Inflammatory macrophage treated with lipopolysaccharide for 4 hours (primary cell): ENCODE measurements at places on chromosomes 3 and 15.

DNA sequence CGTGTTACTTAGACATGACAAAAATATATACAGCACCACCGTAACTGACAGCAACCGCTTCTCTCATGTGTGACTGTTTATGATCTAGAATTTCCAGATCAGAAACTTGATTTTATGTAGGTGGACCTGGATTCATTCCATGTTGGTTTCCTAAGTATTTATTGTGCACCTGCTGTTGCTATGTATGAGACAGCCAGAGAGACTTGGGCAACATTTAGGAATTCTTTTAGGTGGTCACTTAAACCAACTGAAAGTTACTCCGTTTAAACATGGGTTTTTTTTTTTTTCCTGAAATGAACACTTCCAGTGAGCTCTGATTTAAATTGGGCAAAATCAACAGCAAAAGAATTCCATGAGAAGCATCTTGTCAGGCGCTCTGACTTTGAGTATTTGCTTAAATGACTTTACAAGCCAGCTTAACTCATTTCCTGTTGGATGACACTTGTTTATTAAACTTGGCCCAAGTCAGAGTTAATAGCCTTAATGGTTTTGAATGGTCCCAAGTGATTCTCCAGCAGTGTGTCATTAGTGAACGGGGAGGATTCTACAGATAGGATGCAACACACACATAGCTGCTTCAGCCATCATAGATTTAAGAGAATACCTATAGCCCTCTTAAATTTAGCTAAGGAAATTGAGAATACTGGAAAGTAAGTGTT is 31.8 kb downstream of the MITF start:
- no peak for DNase-seq

DNA sequence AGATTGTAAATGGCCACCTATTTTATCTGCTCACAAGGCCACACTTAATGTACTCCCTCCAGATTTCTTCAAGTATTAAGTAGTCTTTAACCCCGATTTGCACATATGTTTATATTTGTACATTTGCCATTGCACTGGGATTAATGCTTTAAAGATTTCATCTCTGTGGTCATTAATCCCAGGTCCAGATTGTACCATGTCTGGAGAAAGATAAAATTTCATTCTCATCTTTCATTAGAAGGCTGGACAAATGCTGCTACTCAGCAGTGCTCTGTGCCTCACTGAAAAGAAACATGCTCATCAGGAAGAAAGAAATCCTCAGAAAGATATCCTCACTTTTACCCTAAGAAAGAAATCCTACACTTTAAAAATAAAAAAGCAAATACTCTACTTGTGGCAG is 62.5 kb upstream of the LRRC3B start:
- DNase-seq, result no peak

DNA sequence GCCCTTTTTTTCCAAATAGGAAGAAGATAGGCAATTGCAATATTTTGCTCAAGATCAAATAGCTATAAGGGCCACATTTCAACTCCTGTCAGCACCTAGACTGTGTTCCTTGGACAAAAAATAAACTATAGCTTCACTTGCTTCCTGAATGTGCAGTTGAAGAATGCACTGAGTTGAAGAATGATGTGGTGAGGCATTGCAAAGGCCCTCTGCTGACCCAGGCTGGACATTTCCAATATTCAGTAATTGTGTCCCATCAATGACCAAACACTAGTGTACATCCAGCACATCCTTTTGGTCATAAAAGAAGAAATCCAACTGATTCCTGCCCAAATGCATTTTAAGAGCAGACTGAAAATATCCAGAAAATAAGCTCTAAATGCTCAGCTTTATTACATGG is 424.8 kb upstream of the TGFBR2 start:
- DNase-seq, result peak; percentile 18

- peak; percentile 23 for DNase-seq
Measured at GRCh38 chr15:40940296-40940801, 11.2 kb downstream of the DLL4 start.

- DNase-seq, result no peak
Measured at GRCh38 chr3:56748663-56749231, 53.0 kb downstream of the ARHGEF3 start.

DNA sequence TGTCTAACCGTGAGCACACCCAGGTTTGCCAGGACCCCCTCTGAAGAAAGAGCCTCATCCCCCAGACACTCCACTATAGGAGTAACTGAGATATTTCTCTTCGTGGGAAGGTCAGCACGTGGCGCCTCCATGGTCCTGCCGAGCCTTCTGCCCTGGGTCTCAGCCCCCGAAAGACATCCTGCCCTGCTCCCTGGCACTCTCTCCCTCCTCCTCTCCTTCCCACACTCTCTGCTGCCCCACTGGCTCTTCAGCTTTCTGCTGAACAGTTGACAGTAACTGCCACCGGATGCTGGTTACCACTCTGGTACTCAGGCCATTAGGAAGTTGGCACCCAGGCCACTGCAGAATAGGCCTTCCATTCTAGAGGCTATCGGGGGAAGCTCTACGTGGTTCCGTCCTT is 185.2 kb downstream of the UACA start:
- no peak for DNase-seq

DNA sequence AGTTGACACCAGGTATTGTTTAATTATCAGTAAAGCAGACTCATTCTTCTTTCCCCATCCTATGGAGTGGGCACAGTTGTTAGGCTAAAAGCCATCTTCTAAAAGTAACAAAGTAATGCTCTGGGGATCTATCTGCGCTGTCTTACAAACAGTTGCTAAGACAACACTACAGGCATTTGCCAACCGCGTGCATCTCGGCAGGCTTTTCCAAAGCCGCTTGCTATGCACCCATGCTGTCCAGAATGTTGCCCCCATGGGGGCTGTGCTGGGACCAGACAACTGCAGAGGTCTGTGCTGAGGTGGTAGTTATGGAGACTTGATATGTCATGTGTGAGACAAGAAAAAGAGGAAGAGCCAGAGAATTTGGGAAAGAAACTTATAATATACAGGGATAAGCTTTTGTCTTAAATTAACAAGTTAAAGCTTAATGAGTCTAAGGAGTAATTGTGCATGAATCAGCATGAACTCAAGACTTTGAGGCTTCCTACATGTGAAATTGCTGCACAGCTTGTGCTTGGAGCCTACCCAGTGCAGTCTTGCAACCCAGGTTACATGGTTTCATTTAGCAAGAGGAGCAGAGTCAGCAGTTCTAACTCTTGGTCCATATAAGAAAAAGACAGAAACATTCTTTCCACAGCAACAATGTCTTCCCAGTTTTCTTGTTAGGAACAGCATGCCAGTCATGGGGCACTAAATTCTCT is 38.9 kb upstream of the DCLK3 start:
- no peak for DNase-seq

DNA sequence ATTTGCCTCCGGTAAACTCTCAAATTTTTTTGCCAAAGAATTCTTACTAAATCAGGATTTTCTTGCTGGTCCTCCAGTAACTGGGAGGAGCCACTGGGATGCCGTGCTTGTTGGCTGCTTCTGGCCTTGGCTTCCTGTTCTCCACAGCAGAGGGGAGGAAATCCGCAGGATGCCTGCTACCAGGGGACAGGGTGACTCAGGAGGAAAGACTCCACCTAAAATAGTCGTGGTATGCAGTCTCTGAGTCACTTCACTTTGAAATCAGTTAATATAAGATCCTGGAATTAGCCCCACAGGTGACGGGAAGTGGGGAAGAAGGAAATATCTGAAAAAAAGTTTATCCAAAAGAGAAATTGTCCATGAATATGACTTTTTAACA is 6.5 kb upstream of the TM4SF18 start:
- DNase-seq, result peak; percentile 29

DNA sequence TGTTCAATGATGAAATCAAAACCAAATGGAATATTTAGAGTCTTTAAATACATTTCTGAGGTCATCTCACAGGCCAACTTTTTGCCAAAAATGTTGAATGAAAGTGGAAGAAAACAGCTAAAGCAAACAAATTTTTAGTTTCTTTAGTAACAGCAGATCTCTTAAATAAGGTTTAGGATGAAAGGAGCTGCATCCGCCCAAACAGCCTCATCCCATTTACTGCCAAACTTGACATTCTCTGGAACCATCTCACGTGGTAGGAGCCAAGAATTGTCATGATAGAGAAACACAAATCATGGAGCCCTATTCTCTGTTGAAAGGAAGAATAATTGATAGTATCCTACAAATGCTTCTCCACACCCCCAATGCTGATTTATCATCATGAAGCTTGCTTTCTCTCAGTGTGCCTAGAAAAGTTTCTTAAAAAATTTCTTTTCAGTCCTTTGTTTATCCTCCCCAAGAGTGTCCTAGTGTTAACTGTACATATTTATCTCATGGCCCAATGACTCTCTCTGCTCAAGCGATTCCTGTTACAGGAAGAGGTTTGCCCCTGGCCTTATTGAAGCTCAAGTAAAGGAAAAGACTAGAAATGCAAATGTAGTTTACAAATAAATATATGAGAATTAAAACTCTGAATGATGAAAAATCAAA is 23.4 kb downstream of the SLC9A9 start:
- DNase-seq, result peak; percentile 20

DNA sequence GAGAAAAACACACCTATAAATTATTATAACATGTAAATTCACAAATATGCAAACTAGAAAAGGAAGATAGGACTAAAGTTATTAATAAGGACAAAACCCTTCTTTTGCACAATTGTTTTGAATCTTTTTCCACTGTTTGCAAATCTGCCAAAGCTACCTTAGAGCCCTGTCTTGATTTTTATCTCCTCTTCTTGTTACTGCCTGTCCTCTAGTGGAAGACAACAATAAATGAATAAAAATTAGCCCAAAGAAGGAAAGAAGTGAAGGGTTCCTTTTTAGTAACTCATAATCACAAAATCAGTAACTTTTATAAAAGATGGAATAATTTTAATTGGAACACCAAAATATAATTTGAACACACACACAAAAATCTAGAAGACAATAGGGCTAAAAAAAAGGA is 2.7 kb downstream of the CD200R1 start:
- no peak for DNase-seq

- DNase-seq, result peak; percentile 16
Measured at GRCh38 chr3:197752107-197752506, 2.4 kb downstream of the FYTTD1 start.

- DNase-seq, result no peak
Measured at GRCh38 chr3:123525433-123525832, 59.4 kb downstream of the HACD2 start.

GRCh38 chr3:18438586-18438985 is 13.4 kb upstream of the SATB1 start:
- no peak for DNase-seq

GRCh38 chr3:25074149-25074548 is 353.9 kb upstream of the RARB start:
- DNase-seq, result no peak

- DNase-seq, result peak; percentile 64
Measured at GRCh38 chr3:36428445-36428844, 48.1 kb downstream of the STAC start.

- DNase-seq, result peak; percentile 11
Measured at GRCh38 chr3:157475921-157476414, 27.2 kb downstream of the VEPH1 start.

DNA sequence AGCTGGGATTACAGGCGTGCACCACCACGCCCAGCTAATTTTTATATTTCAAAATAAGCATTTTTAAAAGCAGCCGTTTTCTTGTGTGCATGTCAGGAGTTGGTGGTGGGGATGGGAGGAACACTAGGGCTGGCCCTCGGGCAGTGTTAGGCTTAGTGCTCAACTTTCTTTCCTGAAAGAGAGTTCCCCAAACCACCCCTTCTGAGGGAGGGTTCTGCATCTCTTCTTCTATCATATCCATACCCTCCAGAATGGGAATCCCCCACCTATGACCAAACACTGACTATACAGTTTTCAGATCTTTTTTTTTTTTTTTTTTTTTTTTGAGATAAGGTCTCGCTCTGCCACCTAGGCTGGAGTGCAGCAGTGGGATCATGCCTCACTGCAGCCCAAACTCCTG is 12.5 kb downstream of the PFKFB4 start:
- DNase-seq, result peak; percentile 54

GRCh38 chr3:95352471-95352870 is 1289.6 kb downstream of the NSUN3 start:
- no peak for DNase-seq

DNA sequence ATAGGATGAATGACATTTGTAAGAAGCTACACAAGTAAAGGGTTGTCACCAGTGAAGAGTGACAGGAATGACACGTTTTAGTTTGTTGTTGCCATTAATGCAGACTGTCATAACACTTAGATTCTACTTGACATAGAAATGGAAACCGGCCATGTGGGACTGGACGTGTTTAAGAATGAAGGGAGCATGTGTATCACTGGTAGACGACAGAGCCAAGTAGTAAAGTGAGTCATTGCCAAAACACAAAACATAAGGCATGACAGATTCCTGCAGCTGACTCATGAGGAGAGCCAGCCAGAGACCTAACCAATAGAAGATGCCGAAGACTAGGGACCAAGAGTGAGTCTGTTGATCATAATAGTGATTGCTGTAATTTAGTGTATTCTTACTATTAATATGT is 106.2 kb upstream of the PLAAT1 start:
- no peak for DNase-seq

- DNase-seq, result no peak
Measured at GRCh38 chr15:31341496-31342195, 15.0 kb downstream of the KLF13 start.

- no peak for DNase-seq
Measured at GRCh38 chr3:71461114-71461513, 122.4 kb downstream of the FOXP1 start.

- no peak for DNase-seq
Measured at GRCh38 chr15:62914461-62915079, 128.0 kb upstream of the TPM1 start.

DNA sequence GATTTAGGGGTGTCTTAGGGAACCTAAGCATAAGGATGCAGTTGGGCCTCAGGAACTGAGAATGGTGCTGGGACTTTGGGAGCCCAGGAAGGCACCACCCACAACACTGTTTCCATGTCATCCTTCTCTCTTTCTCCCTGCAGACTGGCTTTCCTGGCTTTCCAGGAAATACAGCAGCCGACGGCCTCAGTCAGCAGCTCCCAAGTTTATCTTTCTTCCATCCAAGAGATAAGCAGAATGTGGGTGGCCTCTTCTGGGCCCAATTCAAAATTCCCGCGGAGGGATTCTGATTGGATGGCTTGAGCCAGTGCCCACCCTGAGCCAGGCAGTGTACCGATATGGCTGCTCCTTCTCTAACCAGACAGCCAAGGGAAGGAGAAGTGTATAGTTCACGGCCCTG is 4.5 kb upstream of the CLN6 start:
- no peak for DNase-seq

DNA sequence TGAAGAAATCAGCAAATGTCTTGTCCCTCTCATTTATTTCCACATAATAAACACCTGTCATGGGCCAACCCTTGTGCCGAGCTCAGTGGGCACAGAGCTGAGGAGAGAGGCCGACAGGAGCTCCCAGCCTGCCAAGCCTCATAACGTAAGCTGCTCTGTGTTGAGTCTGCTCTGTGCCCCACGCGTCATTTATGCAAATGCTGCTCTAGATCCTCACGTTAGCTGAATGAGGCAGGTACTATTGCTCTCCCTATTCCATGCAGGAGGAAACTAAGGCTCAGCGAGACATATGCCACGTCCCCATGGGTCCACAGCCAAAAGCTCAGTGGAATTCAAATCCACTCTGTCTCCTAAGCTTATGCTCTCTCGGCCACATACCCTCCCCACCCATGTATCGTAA is 41.5 kb downstream of the EFCAB12 start:
- DNase-seq, result no peak
